ENCODE measurements at places on chromosomes 13 and 19.

DNA sequence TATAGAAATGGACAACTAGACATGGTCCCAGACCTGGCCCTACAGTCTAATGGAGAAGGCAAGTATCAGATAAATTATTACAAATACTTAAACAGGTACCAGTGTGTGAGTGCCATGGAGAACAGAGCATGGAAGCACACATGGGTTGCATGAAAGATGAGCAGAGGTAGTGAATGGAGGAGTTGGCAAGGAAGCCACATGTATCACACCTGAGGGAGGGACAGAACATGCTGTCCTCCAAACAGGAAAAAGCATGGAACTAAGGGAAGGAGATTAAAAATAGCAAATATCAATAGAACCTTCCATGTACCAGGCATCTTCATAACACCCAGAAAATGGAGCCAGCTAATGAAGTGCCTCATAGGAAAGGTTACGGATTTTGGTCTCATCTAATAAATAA is 85.9 kb downstream of the SACS start:
- no peak for DNase-seq

DNA sequence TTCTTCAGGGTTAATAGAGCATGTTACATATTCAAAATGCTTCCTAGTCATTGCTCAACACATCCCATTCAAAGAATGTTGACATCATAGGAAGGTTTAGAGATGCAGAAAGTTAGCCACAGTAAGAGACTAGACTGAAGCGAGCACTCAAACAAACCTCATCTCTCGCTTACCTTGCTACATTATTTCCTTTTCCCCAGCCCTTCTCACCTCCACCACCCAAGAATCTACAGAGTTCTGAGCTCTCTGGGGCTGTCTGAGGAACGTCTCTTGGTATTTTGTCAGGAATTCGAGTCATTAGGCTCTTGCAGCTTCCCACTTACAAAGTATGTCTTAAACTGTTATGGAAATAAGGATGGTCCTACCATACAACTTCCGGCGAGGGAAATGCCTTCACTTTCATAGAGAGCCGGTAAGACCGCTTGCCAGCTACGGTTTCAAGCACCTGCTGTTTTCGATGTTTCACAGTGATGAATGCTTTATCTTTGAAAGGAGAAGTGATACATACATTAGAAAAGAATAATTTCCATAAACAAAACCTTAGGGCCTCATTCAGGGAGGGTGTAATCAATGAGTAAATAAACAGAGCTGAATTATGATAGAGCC is 65.1 kb downstream of the FLT1 start:
- no peak for DNase-seq

GRCh38 chr13:33079960-33080359 is 63.7 kb downstream of the KL start:
- DNase-seq: no peak

DNA sequence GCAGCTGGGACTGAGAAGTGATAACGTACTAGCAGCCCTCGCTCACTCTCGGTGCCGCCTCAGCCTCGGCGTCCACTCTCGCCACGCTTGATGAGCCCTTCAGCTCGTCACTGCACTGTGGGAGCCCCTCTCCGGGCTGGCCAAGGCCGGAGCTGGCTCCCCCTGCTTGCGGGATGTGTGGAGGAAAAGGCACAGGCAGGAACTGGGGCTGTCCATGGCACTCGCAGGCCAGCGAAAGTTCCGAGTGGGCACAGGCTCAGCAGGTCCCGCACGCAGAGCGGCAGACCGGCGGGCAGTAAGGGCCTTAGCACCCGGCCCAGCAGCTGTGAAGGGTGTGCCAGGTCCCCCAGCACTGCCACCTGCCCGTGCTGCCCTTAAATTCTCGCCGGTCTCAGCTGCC is 38.8 kb upstream of the SGCG start:
- DNase-seq: no peak

DNA sequence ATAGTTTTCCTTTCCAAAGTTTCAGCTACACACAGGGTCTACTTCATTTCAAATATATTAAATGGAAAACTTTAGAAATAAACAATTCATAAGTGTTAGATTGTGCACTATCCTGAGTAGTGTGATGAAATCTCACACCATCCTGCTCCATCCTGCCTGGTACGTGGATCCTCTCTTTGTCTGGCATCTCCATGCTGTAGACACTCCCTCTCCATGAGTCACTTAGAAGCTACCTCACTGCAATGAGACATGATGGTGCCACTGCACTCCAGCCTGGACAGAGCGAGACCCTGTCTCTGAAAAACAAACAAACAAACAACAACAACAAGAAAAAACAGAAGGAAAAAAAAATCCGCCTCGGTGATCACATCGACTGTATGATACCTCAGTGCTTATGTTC is 191.8 kb downstream of the PCCA start:
- DNase-seq: no peak

GRCh38 chr19:55474269-55475265 is 1.9 kb upstream of the ZNF628 start:
- no peak for DNase-seq

- DNase-seq: no peak
Measured at GRCh38 chr19:2721570-2722540, 683 bp upstream of the DIRAS1 start.

DNA sequence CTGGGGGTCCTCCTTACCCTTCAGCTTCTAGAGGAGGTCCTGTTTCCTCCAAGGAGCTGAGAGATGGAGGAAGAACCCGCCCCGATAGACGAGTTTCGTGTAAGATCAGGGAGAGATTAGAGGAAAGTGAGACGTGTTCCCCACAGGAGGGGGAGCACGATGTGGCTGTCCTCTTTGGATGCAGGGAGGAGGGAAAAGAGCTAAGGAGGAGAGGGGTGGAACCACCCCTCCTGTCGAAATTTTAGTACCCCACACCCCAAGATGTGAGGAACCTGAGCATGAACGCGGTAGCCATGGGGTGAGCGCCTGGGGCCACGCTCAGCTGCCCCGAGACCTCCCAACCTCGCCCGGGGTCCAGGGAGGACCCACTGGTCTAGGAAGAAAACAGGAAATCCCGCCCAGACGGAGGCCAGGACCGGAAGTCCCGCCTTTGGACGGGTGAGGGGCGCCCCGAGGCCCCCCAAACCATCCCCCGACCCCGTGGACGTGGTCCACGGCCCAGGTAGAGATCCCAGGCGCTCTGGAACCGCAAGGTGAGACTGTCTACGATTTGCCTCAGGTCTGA is 1.2 kb downstream of the AKT1S1 start:
- DNase-seq: peak; percentile 77
